ENCODE measurements at places on chromosomes 6 and 20.

GRCh38 chr6:49541210-49541724 is 9.2 kb upstream of the C6orf141 start:
- no peak for DNase-seq

GRCh38 chr6:119339941-119340456 is 9.6 kb downstream of the MAN1A1 start:
- no peak for DNase-seq

DNA sequence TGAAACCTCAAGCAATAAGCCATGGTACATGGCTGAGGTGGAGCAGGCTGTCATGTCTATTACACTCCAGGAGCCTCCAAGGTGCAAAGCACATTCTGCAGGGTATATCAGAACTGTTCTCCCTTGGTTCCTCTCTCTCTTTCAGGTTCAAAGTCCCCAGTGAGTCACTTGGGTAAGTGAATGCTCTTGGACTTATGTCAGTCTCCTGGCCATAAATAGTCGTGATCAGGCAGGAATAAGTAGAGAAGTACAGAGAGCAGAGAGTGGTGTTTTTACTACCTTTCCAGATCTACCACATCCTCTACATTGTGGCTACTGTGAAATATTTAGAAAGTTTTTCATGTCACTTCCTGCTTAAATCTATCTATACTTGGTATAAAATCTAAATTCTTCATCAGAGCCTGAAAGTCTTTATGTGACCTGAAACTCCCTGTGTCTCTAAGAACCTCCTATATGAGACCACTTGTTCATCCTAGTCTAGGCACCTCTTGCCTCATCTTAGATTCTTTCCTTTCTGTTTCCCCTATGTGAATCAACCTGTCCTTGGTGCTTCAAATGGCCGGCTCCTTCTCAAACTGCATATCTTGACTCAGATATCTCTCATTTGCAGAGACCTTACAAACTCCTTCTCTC is 1077.6 kb upstream of the MAP3K7 start:
- no peak for DNase-seq

DNA sequence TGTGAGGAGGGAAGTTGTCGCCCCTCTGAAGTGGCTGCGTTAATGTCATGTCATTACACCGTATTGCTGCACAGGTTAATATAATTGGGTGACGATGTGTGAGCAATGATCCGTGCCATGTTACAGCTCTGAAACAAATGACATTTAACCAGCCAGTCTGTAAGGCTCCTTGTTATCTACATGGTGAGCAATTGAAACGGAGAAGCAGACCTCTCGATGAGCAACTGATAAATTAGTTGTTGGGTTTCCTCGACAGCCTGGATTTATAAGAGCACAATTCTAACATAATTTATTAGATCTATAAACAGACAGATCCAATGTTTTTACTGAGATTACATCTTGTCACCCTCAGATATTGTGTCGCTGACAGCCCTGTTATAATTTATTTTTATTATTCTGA is 49.9 kb upstream of the MAFB start:
- DNase-seq: no peak

- no peak for DNase-seq
Measured at GRCh38 chr6:4055420-4056041, 23.4 kb downstream of the FAM217A start.

- no peak for DNase-seq
Measured at GRCh38 chr6:39634646-39635341, 90.4 kb downstream of the KIF6 start.

DNA sequence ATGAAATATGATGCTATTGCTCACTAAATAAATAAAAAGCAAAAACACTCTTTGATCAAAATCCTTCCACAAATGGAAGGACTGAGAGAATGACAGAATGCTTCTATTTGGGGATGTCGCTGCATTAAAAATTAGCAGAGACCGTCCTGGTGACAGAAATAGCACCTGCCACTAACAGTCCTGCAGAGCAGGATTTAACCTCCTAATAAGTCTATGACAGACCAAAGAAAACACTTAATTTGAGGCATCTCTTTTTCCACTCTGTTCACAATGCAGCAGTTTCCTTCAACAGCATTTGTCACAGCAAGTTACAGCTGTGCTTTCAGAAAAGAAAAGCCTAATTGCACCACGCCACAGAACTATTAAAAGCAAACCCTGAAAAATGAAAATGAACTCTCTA is 140.6 kb upstream of the BEND6 start:
- DNase-seq: no peak

DNA sequence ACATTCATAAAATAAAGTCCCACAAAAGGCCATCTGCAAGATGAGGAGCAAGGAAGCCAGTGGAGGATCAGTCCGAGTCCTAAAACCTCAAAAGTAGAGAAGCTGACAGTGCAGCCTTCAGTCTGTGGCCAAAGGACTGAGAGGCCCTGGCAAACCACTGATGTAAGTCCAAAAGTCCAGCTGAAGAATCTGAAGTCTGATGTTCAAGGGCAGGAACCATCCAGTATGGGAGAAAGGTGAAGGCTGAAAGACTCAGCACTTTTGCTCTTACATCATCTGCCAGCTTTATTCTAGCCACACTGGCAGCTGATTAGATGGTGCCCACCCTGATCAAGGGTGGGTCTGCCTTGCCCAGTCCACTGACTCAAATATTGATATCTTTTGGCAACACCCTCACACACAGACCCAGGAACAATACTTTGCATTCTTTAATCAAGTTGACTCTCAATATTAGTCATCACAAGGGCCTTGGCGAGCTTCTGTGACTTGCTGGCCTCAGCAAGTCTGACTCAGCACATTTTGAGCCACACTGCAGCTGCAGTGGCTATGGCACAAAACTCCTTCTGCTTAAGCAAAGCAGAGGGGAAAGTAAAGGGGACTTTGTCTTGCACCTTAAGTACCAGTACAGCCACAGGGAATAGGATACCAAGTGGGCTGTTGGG is 1370.3 kb upstream of the CITED2 start:
- no peak for DNase-seq

DNA sequence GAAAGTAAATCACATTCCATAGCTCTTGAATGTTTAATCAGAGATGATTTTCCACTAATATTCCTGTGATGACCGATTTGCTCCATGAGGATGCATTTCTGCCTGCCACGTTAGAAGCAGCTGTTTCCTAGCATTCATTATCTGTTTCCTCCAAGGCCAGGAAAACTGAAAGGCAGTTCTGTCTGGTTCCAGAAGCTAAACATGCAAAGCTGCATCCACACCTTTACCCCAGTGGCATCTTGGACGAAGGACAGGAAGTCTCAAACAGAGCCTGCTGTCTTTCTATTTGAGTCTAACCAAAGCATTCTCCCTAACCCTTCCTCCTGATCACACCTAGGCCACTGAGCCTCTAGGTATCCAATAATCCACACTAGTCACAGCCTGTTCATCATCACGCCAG is 27.6 kb downstream of the CNKSR3 start:
- DNase-seq: no peak

- no peak for DNase-seq
Measured at GRCh38 chr20:25011831-25012241, 19.3 kb upstream of the APMAP start.

GRCh38 chr20:20492521-20493332 is 124.8 kb downstream of the INSM1 start:
- DNase-seq: no peak

- no peak for DNase-seq
Measured at GRCh38 chr6:163738725-163739407, 324.3 kb downstream of the QKI start.

DNA sequence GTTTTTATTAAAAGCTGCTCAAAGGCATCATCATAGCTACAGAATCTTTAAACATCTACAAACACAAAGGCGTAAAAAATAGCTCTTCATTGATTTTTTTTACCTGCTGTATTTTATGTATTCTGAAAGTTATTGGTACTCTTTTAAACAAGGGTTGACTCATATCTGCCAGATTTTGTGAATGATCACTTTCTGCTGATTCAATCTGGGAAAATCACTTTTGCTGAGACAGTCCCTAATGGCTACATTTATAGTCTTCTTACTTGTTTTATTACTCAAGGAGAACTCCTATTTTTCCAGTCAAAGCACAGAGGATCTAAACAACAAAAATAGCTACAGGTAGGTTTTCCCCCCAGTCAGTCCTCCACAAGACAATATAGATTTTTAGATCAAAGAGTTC is 739.0 kb downstream of the CBLN4 start:
- DNase-seq: no peak

- DNase-seq: no peak
Measured at GRCh38 chr6:4133941-4134838, 1.2 kb downstream of the ECI2 start.

DNA sequence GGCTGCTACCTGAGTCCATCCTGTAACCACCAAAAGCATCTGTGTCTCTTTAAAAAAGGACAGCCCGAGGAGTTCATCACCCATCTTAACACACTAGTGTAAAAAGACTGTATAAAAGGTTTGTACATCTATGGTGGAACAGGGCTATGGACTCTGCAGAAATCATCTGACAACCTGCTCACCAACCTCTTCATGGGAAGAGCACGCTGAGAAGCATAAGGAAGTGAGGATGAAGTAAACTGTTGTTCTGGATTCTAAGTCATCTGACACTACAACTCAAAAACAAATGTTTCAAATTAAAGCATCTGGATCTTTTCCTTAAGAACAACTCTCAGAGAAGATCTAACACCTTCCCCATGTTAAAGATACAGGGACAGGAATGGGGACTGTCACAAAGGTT is 5.4 kb downstream of the IFNGR1 start:
- no peak for DNase-seq

- no peak for DNase-seq
Measured at GRCh38 chr6:148814082-148814790, 67.4 kb downstream of the UST start.

GRCh38 chr6:93165850-93166430 is 253.4 kb downstream of the EPHA7 start:
- no peak for DNase-seq

DNA sequence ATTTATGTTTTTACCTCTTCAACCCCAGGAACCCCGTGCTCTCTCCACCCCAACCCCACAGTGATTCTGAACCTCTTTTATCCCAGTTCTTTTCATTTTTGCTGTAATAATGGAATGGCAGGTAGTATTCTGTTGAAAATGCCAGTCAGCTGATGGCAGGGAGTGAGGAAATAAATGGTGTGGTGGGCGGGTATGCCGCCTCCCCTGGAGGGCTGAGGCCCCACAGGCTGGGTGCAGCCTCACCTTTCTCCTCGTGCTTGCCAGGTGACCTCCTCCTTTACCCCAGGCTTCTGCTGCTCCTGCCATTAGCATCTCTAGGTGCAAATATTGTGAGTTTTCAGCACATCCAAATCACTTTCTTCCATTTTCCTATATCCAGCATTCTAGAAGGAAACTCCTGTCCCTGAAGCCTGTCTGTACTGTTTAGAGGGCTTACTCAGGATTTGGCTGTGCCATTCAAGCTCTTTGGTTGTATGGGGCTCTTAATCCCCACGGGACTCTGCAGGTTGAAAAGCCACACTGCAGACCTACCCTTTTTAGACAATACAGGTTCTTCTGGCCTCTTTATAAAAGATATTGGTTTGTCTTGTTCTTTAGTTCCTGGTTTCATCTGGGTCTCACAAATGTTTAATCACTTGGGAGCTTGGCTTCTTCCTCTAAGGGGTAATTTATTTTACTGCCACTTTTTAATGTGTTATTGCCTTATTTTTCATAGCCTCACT is 201.8 kb downstream of the JARID2 start:
- no peak for DNase-seq

DNA sequence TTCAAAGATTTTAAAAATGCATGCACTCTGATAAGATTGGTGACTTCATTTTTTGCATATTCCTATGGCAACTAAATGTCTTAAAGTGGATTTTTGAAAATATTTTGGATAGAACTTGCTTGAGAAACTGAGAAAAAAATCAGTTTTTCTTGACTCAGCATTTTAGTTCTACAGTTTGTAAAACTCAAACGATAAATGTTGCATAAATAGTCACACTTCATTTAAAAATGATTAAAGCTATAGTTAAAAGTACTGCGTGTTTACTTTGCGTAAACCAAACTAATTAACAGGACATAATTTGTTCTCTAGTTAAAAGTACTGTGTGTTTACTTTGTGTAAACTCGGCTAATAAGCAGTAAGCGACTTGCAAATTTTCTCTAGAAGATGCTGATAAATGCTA is 28.3 kb upstream of the MEI4 start:
- DNase-seq: no peak
